ENCODE measurements at places on chromosomes 16 and 17. TPM values are rescaled to one million over a fixed set of nuclear protein-coding genes. Genes with fewer than 3 reads are reported as not detected.

Gene TSPAN10
- 3.9 TPM for total RNA-seq

DNA sequence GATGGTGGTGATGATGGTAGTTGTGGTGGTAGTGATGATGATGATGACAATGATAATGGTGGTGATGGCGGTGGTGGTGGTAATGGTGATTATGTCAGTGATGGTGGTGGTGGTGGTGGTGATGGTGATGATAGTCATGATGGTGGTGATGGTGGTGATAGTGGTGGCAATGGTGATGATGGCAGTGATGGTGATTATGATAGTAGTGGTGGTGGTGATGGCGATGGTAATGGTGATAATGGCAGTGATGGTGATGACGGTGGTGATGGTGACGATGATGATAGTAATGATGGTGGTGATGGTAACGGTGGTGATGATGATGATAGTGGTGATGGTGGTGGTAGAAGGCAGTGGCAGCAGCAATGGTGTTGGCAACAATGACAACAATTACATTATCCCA, 55.3 kb downstream of the RBFOX3 start:
- no peak for DNase-seq

GRCh38 chr17:67177732-67178131, 67.3 kb downstream of the HELZ start:
- no peak for DNase-seq

DNA sequence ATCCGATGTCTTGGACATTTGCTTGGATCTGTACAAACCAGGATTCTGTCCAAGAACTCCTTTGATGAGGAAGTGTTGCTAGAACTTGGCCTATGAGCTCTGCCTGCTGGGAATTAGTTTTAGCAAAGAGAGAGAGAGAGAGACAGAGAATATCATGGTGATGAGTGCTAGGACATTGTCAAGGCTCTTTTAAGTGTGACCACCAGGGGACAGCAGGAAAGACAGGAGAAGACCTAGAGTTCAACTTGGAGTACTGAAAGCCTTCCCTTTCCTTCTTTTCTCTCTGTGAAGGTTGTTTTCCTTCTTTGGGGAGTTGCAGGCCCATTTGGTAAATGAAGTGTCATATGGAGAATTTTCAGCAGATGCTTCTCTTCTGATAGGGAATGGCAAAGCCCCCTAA, 389.2 kb upstream of the HSBP1 start:
- DNase-seq, result no peak

DNA sequence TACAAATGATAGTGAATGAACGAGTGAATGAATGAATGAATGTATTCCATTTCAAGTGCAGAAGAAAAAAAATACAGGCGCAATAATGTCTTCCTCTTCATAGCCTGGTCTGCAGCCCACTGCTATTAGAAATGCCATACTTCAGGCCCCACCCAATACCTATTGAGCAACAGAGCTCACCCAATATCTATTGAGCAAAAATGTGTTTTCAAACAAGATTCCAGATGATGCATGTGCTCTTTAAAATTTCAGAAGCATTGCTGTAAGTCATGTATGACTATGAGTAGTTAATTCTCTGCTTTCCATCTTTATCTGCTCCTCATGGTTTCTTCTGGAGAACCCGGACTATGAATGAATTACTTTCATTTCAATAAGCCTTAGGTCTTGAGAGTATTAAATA, 308.2 kb downstream of the XYLT1 start:
- DNase-seq, result peak; percentile 48

DNA sequence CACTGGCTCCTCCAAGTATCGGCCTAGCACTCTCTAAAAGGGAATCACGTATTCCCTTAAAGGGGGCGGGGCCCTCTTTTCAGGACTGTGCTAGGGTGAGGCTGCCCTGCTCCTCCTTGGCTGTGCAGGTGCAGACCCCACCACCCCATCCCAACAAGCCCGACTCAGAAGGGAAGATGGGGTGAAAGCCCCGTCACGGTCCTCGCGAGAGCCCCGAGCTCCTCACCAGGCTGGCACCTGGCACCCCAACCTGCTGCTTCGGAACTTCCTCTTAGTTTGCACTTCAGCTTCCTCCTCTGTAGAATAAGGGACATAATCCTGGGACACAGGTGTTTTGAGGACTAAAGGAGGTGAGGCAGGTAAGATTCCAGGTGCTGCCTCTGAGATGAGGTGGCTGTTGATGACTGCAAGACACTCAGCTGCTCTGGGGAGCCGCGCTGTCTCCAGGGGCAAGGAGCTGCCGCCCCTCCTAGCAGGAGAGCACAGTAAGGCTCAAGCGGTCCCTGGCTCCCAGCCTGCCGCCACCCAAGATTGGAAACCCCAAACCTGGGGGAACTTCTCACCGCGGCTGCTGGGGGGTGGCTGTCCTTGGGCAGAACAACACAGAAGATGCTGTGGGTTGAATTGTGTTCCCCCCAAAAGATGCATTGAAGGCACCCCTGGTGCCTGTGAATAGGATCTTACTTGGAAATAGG, 88.8 kb downstream of the MGAT5B start:
- DNase-seq, result no peak

- DNase-seq, result no peak
Observed at GRCh38 chr17:79989106-79989835, 46.4 kb downstream of the TBC1D16 start.

Gene KRT34
- total RNA-seq, result 73.5 TPM

- DNase-seq, result peak; percentile 61
Observed at GRCh38 chr16:83887080-83887479, 11.8 kb upstream of the MLYCD start.

Gene CDT1
- 14.2 TPM for total RNA-seq

GRCh38 chr17:58330538-58330996, 2.0 kb upstream of the TSPOAP1 start:
- DNase-seq, result no peak

DNA sequence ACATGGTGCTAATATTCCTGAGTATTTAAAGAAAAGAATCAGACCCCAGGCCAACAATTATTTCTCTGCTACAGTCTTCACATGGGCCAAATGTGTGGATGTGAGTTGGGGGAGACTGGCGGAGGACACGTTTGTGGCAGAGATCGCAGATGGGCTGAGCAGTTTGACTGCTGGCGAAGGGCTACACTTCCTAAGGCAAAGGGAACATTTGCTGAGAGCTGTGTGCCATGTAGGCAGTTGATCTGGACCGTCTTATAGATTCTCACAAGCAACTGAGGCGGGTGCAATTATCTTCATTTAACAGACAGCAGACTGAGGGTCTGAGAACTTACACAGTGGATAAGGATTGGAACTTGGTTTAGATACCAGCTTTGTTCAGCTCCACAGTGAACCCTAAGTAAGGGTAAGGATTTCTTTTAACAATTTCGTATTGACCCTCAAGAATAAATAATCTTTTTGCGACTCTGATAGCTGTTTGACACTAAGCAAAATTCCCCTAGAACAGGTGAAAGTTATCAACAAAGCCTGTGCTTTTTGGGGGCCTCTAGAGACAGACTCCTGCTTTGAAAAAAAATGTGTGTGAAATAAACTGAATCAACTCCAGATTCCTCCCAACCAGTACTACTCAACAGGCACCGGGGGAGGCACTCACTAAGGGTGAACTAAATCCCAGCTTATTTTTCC, 55.3 kb downstream of the TBX4 start:
- DNase-seq, result no peak

GRCh38 chr17:41987642-41988041, 21.0 kb downstream of the CNP start:
- peak; percentile 16 for DNase-seq

GRCh38 chr17:75888484-75888883, 8.3 kb downstream of the TRIM65 start:
- DNase-seq, result no peak

Gene KRTAP4-1
- total RNA-seq, result not detected

GRCh38 chr17:7572338-7572587, 7.2 kb upstream of the CD68 start:
- DNase-seq, result no peak

- DNase-seq, result peak; percentile 33
Observed at GRCh38 chr17:70138291-70138865, 31.0 kb upstream of the KCNJ2 start.

- no peak for DNase-seq
Observed at GRCh38 chr16:2071454-2072202, 23.8 kb downstream of the TSC2 start.

- no peak for DNase-seq
Observed at GRCh38 chr17:65058593-65058992, 2.1 kb upstream of the GNA13 start.

Gene PYY
- not detected for total RNA-seq

DNA sequence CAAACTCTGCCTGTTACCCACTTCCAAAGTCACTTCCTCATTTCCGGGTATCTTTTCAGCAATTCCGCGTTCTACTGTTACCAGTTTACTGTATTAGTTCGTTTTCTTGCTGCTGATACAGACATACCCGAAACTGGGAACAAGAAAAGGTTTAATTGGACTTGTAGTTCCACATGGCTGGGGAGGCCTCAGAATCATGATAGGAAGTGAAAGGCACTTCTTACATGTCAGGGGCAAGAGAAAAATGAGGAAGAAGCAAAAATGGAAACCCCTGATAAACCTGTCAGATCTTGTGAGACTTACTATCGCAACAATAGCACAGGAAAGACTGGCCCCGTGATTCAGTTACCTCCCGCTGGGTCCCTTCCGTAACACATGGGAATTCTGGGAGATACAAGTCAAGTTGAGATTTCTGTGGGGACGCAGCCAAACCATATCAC, 30.9 kb downstream of the PAFAH1B1 start:
- DNase-seq, result no peak

Gene TMEM106A
- 15.4 TPM for total RNA-seq

Gene SSTR5
- total RNA-seq, result not detected

DNA sequence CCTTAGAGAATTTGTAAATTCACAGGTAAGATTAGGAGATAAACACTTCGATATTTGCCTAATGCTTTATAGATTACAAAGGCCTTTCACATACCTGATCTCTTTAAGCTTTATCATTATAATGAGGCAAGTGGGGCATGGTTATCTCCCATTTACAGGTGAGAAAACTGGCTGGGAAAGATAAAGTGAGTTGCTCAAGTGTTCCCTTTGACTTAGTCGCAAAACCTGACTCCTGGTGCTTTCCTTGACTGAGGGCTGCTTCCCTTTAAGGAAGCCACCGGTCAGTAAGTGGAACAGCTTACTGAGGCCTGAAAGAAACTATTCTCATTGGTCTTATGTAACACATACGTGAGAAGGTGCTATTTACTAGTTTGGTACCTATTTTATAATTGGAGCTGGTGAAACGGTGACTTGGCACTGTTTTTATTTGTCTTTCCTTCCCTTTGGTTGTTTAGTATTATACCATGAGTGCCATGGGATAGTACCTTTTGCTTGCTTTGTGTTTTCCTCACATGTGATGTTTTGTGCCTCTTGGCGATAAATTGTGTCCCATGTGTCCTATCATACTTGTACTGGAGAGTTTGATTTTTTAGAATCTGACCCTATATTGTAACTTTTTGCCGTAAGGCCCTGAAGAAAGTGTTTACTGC, 57.2 kb downstream of the NUP88 start:
- no peak for DNase-seq

DNA sequence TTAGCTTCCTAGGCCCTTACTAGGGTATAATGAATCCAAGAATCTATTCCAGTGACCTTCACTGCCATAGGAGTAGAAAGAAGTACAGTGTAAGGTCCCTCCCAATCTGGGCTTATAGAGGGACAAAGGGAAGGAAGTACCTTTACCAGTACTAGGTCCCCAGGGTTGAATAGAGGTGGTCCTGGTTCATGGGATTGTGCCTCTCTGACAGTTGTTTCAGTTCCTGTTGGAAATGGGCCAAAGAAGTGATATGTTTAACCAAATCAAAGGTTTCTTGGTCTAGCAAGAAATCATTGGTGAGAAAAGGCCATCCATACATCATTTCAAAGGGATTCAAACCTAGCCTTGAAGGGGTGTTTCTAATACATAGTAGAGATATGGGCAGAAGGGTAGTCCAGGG, 16.0 kb upstream of the ZNHIT3 start:
- DNase-seq, result no peak

DNA sequence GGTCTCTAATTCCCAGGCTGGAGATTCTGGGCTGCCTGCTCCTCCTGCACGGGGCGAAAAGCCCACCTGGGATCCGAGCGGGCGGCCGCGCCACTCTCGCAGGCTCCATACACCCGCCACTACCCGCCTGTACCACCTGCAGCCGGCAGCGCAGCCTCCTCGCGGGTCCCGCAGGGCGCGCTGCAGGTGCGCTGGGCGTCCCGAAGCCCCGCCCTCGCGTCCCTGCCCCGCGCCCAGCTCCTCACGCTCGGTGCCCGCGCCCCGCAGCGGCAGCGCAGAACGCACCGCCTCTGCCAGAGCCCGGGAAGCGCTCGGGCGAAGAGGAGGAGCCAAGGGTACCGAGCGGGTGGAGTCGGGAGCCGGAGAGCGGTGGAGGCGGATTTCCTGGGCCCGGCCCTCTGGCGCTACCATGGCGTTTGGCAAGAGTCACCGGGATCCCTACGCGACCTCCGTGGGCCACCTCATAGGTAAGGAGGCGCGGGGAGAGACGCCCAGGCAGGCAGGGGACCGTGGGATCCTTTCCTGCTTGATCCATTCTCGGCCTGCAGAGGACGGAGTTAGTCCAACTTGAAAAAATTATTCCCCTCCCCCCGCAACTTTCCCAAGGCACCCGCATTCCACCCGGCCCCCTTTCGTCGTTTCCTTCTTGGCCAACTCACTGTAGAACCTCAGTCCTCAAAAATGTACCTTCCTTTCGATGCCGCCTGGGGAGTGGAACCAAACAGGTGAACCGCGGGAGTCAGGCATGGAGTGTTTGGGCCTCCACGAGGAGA, at the start of gene TOM1L1:
Gene TOM1L1 (plus strand): TSS at position 396 of the 773 bp plus-strand sequence. CDS start 14 bp downstream, at position 410.
- DNase-seq, result peak; percentile 80

Gene CNP
- 58.3 TPM for total RNA-seq

DNA sequence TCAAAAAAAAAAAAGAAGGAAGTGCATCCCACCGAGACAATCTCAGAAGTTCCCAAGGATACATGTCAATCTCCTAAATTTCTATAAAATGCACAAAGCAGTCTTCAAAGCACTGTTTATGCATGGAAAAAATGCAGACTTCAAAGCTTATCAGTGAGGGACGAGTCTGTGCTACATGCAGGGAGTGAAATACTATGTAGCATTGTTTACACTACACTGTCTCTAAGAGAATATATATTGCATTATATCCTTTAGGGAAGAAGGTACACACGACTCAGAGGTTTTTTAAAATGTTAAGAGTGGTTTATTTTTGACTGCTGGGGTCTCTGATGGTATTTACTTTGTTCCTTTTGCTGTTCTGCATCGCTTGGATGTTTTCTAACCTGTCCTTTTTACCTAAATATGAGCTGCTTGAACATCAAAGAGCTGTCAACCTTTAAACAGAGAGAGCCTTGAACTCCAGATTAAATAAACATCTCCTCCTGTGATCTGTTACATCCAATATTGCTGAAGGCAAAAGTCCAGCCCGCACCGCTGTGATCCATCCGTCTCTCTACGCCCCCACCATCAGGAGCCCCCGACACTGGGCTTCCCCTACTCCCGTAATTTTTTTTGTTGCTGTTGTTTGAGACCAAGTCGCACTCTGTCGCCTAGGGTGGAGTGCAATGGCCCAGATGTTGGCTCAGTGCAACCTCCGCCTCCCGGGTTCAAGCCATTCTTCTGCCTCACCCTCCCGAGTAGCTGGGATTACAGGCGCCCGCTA, 1.4 kb downstream of the FBXO31 start:
- DNase-seq, result peak; percentile 40

Measured in GM23248 (cell line).